ENCODE measurements at places on chromosomes 11 and 22.

DNA sequence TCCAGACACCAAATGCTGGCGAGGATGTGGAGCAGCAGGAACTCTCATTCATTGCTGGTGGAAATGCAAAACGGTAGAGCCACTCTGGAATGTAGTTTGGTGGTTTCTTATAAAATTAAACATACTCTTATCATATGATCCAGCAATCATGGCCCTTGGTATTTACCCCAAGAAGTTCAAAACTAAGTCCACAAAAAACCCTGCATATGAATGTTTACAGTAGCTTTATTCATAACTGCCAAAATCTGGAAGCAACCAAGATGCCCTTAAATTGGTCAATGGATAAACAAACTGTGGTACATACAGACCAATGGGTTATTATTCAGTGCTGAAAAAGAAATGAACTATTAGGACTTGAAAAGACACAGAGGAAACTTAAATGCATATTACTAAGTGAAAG is 87.8 kb downstream of the APOL5 start:
- H3K27ac ChIP-seq = no peak overlapping the region
- no peaks in the 10 kb centered on the region for H3K4me1 ChIP-seq

- peaks cover 71% of the 10 kb centered on the region for H3K27me3 ChIP-seq
- H3K27ac ChIP-seq = no peak overlapping the region
- DNase-seq = no peak
- peaks cover 20% of the 10 kb centered on the region for H3K4me1 ChIP-seq
- H3K36me3 ChIP-seq = no peaks in the 10 kb centered on the region
These were observed 794 bp upstream of the FXYD6 start for GRCh38 chr11:117877120-117877784.

DNA sequence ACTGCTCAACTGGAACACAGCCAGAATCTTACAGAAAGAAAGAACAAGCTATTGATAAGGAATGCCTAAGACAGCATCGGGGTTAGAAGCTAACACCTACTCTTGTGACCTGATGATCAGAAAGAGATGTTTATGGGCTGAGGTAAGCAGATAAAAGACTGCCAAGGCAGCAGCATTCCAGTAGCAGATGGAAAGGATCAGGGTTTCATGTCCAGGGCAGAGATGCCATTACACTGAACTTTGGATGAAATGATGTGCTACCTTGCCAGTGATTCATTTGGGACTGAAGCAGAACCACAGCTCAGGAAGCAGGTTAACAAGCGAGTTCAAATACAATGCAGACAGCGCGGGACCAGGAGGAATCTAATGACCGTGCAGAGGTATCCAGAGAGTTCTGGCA is 27.1 kb upstream of the APOA1 start:
- H3K4me1 ChIP-seq = peaks cover 6% of the 10 kb centered on the region
- H3K27ac ChIP-seq = no peak overlapping the region
- no peaks in the 10 kb centered on the region for H3K27me3 ChIP-seq
- H3K36me3 ChIP-seq = peaks cover 64% of the 10 kb centered on the region
- H3K4me3 ChIP-seq = no peak overlapping the region

DNA sequence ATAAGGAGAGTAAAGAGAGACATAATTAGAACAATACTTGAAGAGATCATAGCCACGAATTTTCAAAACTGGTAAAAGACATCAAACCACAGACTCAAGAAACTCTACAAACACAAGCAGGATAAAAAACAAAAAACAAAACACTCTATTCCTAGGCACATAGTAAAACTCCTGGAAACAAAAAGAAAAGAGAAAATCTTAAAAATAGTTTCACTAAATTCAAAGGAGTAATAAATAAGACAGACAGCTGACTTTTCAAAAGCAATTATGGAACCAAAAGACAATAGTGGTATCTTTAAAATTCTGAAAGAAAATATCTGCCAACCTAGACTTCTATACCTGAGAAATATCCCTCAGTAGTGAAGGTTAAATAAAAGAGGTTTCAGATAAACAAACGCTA is 9.2 kb upstream of the NARS2 start:
- no peak overlapping the region for H3K4me3 ChIP-seq
- H3K27me3 ChIP-seq = peaks cover 16% of the 10 kb centered on the region
- no peaks in the 10 kb centered on the region for H3K4me1 ChIP-seq
- peaks cover 5% of the 10 kb centered on the region for H3K36me3 ChIP-seq

GRCh38 chr22:24510637-24511625 is 15.8 kb downstream of the UPB1 start:
- peaks cover 37% of the 10 kb centered on the region for H3K4me1 ChIP-seq
- no peaks in the 10 kb centered on the region for H3K36me3 ChIP-seq
- peak overlapping the region; percentile 51 for H3K27ac ChIP-seq

- H3K4me3 ChIP-seq = no peak overlapping the region
- H3K36me3 ChIP-seq = no peaks in the 10 kb centered on the region
- no peaks in the 10 kb centered on the region for H3K4me1 ChIP-seq
- H3K27me3 ChIP-seq = no peaks in the 10 kb centered on the region
These were observed 540.5 kb downstream of the DLG2 start for GRCh38 chr11:85086504-85087284.

GRCh38 chr22:23745791-23746190 is 5.1 kb downstream of the ZNF70 start:
- no peak overlapping the region for H3K27ac ChIP-seq
- peaks cover 5% of the 10 kb centered on the region for H3K27me3 ChIP-seq
- DNase-seq = no peak
- no peak overlapping the region for H3K4me3 ChIP-seq
- H3K36me3 ChIP-seq = peaks cover 24% of the 10 kb centered on the region

DNA sequence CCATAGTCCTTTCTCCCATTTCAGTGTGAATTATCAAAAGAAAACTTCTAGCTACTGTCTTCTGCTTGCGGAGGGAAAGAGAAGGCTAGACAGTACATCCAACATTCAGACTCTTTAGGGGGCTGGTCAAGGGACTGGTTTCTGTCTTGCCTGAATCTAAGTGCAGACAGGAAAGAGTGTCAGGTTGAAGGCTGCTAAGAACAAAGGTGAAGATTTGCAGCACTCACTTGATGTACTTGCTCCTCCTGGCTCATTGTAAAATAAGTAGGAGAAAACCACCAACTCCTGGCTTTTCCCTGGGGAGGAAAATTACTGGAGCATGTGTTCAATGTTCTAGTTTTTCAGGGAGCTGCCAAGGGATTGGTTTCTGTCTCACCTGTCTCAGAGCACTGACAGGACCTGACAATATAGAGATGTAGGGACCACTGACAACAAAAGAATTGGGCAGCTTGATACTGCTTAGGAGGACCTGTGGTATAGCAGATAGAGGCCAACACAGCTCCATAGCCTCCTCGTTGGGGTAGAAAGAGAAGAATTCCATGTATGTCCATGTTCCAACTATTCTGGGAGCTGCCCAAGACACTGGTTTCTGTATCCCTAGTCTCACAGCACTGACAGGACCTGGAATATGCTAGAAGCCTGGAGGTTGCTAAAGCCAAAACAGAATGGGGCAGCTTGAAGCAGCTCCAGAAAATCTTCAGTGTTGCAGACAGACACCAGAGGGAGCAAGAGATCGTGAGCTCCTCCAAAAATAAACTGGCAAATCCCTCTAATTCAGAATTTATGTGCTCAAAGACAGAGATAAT is 39.7 kb upstream of the MMP12 start:
- peak; percentile 58 for DNase-seq
- H3K4me1 ChIP-seq = no peaks in the 10 kb centered on the region
- H3K36me3 ChIP-seq = no peaks in the 10 kb centered on the region
- peaks cover 6% of the 10 kb centered on the region for H3K27me3 ChIP-seq
- no peak overlapping the region for H3K27ac ChIP-seq

DNA sequence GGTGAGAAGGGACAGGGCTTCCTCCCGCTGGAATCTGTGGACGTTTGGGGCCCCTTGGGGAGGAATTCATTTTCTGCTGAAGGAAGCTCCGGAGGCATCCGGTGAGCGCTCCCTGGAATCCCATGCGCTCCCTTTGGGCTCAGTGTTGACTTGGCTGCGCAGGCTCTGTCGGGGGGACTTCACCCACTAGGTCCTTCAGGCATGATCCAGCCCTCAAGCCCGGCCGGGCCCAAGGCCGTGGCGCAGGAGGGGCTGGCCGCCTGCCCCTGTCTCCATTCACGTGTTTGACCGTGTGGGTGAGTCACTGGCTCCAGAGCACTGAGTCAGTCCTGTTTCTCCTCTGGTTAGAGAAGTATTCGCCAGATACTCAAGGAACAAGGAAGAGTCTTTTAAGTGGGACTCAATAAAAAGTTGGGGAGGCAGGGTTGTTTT is 1.4 kb downstream of the CTTN start:
- peaks cover 6% of the 10 kb centered on the region for H3K36me3 ChIP-seq
- peak overlapping the region; percentile 74 for H3K27ac ChIP-seq
- DNase-seq = no peak
- peaks cover 25% of the 10 kb centered on the region for H3K4me1 ChIP-seq

DNA sequence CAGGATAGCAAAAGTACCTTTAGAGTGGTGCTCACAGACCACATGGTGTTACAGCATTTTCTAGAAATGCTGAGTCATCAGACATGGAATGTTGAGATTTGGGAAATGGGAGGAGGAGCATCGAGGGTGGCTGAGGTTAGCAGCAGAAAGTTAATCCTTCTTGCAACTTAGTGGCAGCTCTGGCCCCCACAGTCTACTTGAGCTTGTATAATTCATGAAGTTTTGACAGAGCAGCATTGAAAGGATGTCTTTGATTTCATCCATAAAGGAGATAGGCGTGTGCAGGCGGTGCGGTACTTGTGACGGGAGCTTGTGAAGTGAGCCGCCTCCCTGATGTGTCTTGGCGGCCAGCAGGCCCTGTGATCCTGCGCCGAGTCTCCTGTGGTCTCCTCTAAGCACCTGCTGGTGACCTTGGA is 330.5 kb downstream of the TBC1D22A start:
- DNase-seq = no peak
- peaks cover 16% of the 10 kb centered on the region for H3K4me1 ChIP-seq
- no peak overlapping the region for H3K4me3 ChIP-seq
- H3K36me3 ChIP-seq = peaks cover 5% of the 10 kb centered on the region
- H3K27me3 ChIP-seq = no peaks in the 10 kb centered on the region

DNA sequence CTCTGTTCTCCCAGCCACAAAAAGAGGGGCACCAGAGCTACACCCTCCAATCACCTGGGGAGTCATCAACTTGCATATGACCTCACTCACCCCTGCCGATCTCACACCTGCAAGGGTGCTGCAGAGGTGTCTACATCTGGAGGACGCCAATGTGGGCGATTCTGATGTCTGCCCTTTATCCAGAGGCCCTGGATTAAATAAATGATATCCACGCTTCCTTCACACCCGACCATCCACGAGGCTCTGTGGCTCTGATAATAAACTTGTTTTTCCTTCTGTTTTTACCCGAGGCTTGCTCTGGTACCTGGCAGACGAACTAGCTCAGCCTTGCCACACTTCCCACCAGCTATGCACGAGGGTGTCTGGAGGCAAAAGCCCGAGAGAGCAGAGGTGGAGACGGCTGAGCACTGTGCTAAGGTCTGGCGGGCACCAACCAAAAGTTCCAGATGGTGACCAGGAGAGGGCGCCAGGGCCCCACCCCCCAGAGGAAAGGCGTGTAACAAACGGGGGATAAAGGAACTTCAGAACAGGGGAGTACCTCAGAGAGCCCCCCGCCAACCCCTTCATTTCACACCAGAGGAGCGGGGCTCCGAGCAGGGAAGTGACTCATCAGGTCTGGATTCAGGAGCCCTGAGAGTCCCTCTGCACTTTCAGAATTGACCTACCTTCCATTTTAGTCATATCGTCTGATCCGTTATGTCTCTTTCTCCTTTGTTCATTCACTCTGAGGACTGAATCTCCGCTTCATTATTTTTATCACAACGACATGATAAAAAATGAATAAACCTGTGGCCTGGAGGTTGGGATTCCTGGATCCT is 13.5 kb downstream of the SCN3B start:
- no peak overlapping the region for H3K27ac ChIP-seq
- H3K4me1 ChIP-seq = peaks cover 2% of the 10 kb centered on the region
- H3K27me3 ChIP-seq = peaks cover 4% of the 10 kb centered on the region
- H3K36me3 ChIP-seq = no peaks in the 10 kb centered on the region

DNA sequence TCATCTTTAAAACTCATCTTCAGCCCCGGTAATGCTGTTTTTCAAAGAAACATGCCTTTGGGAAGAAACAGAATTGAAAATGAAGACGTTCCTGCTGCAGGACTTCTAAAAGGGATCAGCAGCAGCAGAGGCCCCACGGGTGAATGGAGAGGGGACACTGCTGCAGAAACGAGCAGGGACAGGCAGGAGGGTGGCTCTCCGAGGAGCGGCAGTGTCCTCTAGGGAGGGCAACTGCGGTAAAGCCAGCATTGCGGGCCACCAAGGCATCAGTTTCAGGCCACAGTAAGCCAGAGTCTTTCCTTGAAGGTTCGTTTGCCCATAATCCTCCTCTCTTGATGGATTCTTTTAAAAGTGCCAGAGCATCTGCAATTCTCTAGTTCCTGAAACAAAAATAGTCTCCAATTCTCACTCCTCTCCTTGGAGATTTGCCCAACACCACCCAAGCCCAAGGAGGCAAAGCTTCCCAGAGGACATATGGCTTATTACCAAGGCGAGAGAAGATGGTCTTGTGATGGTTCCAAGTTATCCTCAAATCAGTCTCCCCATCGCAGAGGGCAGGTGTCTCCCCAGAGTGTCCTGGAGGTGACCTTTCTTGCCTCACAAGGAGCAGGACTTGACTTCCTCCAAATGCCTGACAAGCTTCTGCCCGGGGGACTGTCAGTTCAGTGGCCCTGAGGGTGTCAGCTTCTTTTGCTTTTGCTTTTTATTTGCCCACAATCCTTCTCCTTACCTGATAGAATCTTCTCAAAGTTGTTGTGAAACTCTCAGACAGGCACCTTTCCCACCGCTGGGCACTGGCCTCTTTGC is 341.1 kb upstream of the B3GAT1 start:
- no peak overlapping the region for H3K27ac ChIP-seq
- no peaks in the 10 kb centered on the region for H3K36me3 ChIP-seq
- no peak for DNase-seq
- H3K4me3 ChIP-seq = no peak overlapping the region

GRCh38 chr22:31635638-31636306 is 26.2 kb downstream of the PISD start:
- peaks cover 1% of the 10 kb centered on the region for H3K36me3 ChIP-seq
- no peak overlapping the region for H3K27ac ChIP-seq
- peak; percentile 58 for DNase-seq
- H3K4me3 ChIP-seq = no peak overlapping the region
- H3K4me1 ChIP-seq = peaks cover 31% of the 10 kb centered on the region

DNA sequence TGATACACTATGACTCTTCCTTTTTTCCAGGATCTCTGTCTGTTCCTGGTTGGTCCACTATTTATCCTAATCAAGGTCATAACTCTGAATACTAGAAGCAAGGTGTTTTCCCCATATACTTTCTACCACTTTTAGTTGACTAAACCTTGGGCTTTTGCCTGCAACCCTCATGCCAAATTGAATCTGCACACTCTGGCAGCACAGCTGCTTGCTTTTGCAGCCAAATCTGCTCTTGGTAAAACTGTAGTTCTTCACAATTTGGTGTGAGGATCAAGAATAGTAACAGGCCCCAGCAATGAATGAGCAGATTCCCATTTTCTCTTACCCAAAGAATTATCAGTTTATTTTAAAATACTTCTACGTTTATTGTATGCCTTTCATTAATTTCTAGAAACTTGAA is 586.5 kb upstream of the CNTN5 start:
- H3K36me3 ChIP-seq = no peaks in the 10 kb centered on the region
- no peak overlapping the region for H3K4me3 ChIP-seq
- no peak overlapping the region for H3K27ac ChIP-seq
- H3K4me1 ChIP-seq = no peaks in the 10 kb centered on the region

Data from activated CD4-positive, alpha-beta T cell treated with anti-CD3 and anti-CD28 coated beads, Interleukin-2, amount 10 ng/mL, durations not matched to agents 24 days and 14 days (primary cell).